ENCODE measurements at places on chromosomes 6 and 20.

GRCh38 chr6:106773522-106773921 is 144.1 kb downstream of the QRSL1 start:
- DNase-seq: no peak

GRCh38 chr6:25217829-25218228 is 61.3 kb upstream of the CARMIL1 start:
- no peak for DNase-seq

GRCh38 chr6:144588697-144589325 is 303.7 kb downstream of the UTRN start:
- no peak for DNase-seq

- DNase-seq: no peak
Observed at GRCh38 chr20:1182106-1182505, 2.7 kb downstream of the TMEM74B start.

- no peak for DNase-seq
Observed at GRCh38 chr6:780706-781105, 87.8 kb upstream of the EXOC2 start.

Measured in NB4 (cell line).